Progenitor cell of endocrine pancreas (in vitro differentiated cells): ENCODE measurements at places on chromosomes 3 and 15. TPM values are rescaled to one million over a fixed set of nuclear protein-coding genes. Genes with fewer than 3 reads are reported as not detected.

DNA sequence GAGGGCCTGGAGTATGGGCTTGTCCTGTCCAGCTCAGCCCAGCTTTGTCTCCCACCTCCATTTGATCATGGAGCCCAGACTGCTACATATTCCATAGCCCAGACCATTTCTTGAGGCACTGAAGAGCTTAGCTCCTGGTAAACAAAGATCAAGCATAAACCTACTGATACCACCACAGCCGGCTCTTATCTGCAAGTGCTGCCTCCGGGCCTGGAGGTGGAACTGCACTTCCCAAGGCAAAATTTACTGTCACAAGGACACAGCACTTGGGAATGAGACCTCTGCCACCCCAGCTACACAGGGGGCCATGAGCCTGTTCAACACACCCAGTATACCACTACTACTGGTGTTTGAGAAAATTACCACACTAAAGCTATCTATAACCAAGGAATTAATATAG, 53.7 kb upstream of the PLSCR5 start:
- no peak for DNase-seq
- no peaks in the 10 kb centered on the region for H3K27me3 ChIP-seq
- H3K4me1 ChIP-seq, result peaks cover 10% of the 10 kb centered on the region

DNA sequence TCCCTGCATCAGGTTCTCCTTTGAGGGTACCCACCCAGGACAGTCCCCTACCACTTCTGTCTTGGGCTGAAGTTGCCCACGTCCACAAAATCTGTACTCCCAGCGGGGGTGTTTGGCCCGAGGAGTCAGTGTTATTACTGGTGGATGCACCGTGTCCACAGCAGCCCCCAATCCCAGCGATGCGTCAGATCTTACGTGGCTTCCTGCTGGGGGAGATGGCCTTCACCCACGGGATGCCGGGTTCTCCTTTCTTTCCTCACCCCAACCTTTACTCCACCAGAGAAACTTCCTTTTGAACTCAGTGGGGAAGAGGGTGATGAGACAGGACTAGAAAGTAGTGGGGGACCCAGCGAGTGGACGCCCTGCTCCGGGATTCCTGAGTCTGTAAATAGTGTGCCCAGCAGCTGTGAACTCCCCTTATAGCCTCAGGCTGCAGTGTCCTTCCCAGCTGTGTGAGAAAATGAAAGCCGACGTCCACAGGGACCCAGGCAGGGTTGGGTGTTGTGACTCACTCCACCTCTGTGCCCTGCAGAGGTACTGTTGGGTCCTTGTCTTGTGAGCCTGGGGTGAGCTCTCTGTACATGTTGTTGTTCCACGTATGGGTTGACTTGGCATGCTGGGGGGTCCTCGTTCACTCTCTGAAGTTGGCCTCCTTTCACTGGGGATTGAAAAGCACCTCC, 31.5 kb downstream of the CRTAP start:
- no peak overlapping the region for H3K27ac ChIP-seq
- H3K27me3 ChIP-seq, result peaks cover 3% of the 10 kb centered on the region
- DNase-seq, result no peak
- no peaks in the 10 kb centered on the region for H3K4me1 ChIP-seq
- H3K4me3 ChIP-seq, result no peak overlapping the region
- H3K36me3 ChIP-seq, result peaks cover 4% of the 10 kb centered on the region

The STARD5 gene
- 3.0 and 4.0 TPM in 2 replicates for total RNA-seq

The SCN5A gene
- 1.7 and 4.2 TPM in 2 replicates for total RNA-seq

DNA sequence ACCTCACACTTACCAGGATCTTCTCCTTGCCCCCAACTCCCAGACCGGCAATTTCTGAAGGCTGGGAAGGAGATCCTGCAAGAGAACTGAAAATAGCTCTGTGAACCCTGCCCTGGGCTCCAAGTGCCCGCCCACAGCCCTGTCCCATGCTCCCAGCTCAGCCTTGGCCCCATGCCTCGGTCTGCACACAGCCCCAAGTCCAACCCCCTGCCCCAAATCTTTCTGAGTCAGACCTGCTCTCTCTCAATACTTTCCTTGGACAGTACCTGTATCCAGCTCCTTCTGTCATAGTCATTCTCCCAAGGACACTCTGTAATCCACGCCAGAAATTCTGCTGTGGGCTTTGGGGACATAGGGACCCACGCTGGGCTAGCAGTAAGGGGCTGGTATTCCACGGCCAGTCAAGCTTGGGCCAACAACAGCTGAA, 6.3 kb upstream of the SMAD3 start:
- peaks cover 26% of the 10 kb centered on the region for H3K4me1 ChIP-seq
- no peak overlapping the region for H3K4me3 ChIP-seq
- no peaks in the 10 kb centered on the region for H3K36me3 ChIP-seq
- H3K27ac ChIP-seq, result no peak overlapping the region
- H3K27me3 ChIP-seq, result no peaks in the 10 kb centered on the region

DNA sequence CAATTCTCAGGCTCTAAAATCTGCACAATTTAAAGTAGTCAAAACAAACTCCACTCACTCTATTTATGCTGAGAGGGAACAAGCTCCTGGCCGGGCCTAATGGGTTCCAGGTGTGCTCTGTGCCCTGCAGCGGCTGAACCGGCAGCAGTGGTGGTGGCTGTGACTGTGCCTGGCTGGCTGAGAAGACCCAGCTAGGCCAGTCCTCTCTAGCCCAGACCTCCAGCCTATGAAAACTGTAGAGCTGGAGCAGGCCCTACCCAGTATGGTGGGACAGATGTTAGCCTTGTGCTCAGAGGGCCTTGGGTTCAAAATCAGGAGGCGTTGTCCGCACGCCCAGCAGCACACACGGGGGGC, 37.0 kb downstream of the EPHB3 start:
- no peaks in the 10 kb centered on the region for H3K36me3 ChIP-seq
- H3K4me3 ChIP-seq, result no peak overlapping the region
- H3K4me1 ChIP-seq, result peaks cover 15% of the 10 kb centered on the region
- no peak for DNase-seq

- no peak overlapping the region for H3K27ac ChIP-seq
- no peaks in the 10 kb centered on the region for H3K27me3 ChIP-seq
- DNase-seq, result no peak
- no peak overlapping the region for H3K4me3 ChIP-seq
- H3K4me1 ChIP-seq, result no peaks in the 10 kb centered on the region
Measured at GRCh38 chr3:175187586-175187985, 328.5 kb downstream of the NAALADL2 start.

DNA sequence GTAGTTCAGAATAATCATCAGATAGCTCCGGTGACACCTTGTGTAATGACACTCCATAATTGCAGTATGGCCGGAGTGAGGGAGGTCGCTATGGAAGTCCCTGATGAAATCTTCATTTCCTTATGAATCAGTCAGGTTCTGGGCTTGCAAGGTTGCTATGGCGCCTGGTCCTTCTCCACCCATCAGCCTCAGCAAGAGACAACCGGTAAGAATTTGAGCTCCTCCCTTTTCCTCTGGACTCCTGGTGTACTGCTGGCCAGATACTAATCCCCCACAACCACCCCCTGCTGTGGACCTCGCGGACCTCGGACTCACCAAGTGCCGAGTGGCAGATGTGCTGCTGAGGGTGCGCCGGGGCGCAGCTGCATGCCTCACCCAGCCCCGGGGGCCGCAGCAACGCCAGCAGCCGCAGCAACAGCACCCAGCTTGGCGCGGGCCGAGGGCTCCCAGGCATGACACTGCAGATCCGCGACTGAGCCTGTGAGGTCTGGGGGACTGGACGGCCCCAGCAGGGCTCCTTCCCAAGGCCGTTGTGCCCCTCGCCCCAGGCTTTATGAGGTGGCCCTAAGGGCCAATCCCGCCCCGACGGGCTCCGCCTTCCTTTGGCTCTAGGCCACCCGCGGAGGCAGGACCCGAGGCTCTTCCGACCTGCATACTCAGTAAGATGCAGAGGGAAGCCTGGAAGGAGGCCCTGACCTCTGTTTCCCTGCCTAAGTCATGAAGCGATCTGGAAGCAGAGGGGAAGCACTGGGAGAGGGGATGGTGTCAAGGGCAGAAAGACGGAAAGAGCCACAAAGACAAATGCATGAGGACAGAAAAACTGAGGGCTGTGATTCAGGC, at the start of gene TIMP4:
Gene TIMP4 (minus strand): TSS at position 526 of the 840 bp plus-strand sequence. CDS start 72 bp downstream, at position 454.
- no peak for DNase-seq
- H3K36me3 ChIP-seq, result no peaks in the 10 kb centered on the region
- H3K4me1 ChIP-seq, result peaks cover 4% of the 10 kb centered on the region
- peak within 1 kb of the TSS; percentile 46 for H3K4me3 ChIP-seq
- peaks cover 51% of the 10 kb centered on the region for H3K27me3 ChIP-seq
